ENCODE measurements at places on chromosomes 7 and 10.

DNA sequence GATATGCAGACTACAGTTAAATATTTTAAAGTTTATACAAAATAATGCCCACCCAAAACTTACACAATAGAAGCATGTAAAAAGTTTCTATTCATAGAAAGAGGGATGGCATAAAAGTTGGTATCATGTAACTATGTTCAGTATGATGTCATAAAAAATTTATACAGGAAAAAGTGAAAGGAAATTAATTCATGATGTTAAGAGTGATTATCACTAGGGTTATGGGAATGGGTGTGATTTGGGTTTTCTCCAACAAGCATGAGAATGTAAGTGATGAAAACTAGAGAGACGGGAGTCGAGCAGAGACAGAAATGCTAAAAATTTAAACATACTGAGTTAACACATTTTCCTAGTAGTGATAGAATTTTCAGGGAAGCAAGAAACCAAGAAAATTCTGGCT lies 52.7 kb downstream of the GDI2 start:
- no peak for DNase-seq

DNA sequence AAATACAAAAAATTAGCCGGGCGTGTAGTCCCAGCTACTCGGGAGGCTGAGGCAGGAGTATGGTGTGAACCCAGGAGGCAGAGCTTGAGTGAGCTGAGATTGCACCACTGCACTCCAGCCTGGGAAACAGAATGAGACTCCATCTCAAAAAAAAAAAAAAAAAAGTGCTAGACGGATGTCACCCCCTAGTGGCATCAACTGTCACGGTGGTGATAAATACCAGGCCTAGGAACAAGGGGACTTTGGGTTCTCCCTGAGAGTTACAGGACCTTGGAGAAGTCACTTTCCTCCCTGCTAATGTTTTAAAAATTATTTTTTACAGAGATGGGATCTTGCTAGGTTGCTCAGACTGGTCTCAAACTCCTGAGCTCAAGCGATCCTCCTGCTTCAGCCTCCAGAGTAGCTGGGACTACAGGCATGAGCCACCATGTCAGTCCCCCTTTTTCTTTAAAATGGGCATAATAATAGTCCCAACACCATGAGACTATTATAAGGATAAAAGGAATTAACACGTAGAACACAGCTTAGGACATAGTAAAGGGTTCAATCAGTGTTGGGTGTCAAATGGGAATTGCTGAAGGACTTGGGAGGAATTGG lies 2.6 kb upstream of the TMEM130 start:
- DNase-seq: no peak

DNA sequence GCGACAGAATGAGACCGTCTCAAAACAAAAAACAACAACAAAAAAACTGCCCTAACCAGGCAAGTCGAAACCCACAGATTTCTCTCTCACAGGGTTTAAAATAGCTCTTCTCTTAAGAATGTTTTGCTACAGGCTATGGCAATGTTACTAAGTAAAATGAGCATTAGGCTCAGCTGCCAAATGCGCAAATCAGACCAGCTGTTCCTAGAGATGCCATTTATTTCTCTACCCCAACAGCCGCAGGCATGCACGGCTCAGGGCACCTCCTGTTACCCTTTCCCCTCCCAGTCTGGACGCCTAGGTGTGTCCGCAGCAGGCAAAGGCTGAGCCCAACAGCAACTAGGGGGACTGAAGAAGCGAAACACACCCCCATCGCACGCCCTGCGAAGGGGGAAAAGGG lies 168.3 kb upstream of the MBL2 start:
- DNase-seq: no peak

- DNase-seq: no peak
Measured at GRCh38 chr7:88307823-88308222, 1.1 kb upstream of the STEAP4 start.

- no peak for DNase-seq
Measured at GRCh38 chr7:155831807-155832524, 19.7 kb upstream of the SHH start.

- DNase-seq: no peak
Measured at GRCh38 chr7:80830010-80830409, 88.8 kb downstream of the SEMA3C start.

DNA sequence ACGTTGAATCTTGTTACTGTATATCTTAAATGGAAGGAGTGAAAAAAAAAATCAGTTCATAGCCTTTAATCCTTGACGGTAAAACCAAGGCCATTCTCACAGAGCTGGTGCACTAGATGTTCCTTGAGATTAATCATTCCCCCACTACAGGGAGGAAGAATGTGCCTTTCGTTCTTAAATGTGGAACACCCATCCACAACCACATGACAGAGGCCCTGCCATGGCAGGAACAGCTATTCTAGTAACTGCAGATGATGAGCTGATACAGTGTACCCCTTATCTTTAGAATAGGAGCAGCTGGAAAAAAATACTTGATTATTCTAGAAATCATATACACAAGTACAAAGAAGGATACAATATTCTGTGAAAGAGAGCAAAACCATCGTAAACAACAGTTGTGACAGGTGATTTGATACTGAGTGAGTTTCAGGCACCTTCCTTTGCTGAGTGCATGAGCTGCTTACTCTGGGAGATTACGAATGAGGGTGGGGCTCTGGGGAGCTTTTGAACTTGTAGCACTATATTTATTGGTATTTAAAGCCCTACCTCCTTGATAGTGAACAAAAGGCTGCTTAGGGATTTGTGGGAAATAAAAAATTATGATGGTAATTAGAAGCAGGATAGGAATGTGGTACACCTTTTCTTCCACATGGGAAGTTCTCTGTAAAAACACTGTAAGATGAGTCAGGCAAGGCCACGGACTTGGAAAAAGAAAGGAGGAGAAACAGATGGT lies 244.4 kb upstream of the SLC26A5 start:
- DNase-seq: no peak

DNA sequence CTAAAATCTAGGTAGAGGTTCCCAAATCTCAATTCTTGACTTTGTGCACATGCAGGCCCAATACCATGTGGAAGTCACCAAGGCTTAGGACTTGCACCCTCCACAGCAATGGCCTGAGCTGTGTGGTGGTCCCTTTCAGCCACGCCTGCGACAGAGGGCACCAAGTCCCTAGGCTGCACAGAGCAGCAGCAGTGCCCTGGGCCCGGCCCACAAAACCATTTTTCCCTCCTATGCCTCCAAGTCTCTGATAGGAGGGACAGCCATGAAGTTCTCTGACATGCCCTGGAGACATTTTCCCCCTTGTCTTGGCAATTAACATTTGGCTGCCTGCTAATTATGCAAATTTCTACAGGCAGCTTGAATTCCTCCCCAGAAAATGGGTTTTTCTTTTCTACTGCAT lies 375.5 kb downstream of the SORCS1 start:
- DNase-seq: no peak

GRCh38 chr7:103560136-103560535 lies 114.1 kb upstream of the SLC26A5 start:
- no peak for DNase-seq

DNA sequence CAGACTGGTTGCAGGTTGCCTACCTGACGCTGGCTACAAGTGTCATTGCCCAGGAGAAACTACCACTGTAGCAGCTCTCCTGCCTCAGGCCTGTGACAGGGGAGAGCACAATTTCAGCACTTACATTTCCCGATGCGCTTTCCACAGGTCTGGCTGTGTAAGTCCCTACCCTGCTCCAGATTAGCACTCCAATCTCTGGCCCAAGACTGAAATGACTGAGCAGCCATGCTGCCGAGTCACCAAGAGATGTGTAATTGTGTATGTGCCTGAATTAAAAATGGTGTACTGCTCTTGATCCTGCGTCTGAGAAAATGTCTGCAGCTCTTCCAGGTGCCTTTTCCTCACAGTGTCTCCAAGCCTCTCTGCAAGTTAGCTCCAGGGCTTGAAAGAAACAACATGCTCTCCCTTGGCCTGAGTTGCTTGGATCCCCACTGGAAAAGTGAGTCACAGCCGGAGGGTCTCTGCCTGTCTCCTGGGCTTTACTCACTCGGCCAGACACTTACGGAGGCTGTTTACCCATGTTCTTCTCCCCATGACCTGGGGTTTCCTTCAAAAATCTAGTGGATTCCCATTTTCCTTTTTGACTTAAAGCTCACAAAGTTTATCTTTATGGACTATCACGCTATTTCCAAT lies 1001.7 kb upstream of the KCND2 start:
- no peak for DNase-seq

GRCh38 chr10:58017719-58018367 lies 249.9 kb downstream of the IPMK start:
- DNase-seq: no peak

All from activated T-cell treated with anti-CD3 and anti-CD28 coated beads for 48 hours (primary cell).